ENCODE measurements at places on chromosomes 3 and 15.

GRCh38 chr15:71199384-71200351, 84.4 kb downstream of the THSD4 start:
- peak; percentile 47 for DNase-seq

DNA sequence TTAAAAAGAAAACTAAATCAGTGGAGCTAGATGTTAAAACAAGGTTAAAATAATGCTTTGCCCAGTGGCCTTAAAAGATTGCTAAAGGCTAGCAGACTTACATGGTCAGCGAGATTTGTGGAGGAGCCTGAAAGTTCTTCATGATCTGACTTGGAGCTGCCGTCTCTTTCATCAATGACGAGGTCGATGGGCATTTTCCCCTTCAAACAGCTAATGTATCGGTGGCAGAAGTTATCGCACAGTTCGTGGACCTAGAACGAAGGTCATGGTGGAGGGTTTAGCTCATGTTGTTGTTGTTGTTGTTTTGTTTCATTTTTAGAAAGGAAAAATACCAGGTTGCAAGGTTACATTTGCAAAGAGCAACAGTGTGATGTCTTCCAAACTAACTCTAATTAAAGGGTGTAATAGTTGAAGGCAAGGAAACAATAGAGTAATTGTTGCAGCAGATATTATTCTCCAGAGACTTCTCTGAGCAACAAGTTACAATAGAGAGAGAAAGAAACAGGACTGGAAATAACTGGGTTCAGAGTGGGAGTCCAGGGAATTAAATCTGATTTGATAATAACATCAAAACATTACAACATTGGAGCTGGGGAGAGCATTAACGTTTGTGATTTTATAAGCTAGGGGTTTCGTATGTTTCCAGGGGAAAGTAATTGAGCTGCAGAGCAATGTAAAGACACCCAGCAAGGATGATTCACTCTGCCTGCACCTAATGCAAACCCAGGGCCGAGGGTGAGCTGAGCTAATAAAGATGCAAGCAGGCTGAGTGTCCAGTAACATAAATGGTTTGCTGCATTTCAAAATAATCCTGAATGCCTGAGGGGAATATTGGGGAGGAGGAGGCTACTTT, 6.6 kb downstream of the MEIS2 start:
- DNase-seq: peak; percentile 56

- no peak for DNase-seq
Observed at GRCh38 chr3:87491843-87492242, 215.5 kb upstream of the POU1F1 start.

GRCh38 chr3:137765310-137766033, 1.4 kb downstream of the SOX14 start:
- DNase-seq: no peak

DNA sequence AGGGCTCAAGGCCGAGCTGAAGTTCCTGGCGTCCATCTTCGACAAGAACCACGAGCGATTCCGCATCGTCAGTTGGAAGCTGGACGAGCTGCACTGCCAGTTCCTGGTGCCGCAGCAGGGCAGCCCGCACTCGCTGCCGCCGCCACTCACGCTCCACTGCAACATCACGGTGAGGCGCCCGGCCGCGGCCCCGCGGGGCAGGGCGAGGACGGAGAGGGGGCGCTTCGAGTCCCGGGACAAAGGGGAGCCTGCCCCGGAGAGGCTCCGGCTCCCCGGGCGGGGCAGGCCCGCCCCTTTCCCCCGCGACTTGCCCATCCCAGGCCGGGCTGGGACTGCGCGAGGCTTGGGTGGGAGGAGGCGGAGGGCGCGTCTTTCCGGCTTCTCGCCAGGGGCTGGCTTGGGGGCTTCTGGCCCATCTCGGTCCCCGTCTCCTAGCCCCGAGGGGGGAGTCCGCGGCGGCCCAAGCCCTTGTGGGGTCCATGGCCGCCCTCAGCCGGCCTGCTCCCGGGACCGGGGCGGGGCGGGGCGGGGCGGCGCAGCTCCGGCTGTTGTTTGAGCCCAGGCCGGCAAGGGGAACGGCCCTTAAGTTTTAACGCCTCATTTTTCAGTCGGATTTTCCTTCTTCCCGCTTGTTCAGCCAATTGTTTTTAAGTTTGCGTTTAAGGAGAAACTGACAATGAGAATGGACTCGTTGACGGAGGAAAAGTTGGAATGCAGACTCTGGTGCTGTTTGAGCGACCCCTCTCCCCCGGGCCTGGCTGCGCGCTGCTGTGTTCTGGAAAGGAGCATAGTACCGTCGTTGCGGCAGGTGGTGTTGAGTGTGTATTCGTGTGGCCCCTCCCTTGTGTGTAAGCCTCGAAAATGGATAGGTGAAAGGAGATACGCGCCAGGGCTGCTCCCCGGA, 683 bp downstream of the UBE2Q2 start:
- DNase-seq: peak; percentile 59

- DNase-seq: no peak
Observed at GRCh38 chr3:35659768-35660167, 20.4 kb downstream of the ARPP21 start.

DNA sequence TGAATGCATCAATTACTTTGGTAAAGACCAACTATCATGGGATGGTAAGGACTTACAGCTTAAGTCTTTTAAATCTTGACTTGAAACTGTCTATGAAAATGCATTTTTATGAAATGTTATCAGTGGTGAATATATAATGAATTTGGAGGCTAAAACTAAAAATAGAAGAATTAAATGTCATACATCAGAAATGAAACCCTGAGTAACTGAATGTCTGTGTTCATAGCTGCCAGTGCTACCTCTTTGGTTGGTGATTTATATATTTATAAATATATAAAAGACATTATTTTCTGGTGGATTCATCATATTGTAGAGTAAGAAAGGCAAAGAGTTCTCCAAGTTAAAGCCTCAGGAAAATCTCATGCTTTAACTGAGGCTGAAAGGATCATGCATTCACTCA, 12.2 kb downstream of the SLC12A6 start:
- no peak for DNase-seq

DNA sequence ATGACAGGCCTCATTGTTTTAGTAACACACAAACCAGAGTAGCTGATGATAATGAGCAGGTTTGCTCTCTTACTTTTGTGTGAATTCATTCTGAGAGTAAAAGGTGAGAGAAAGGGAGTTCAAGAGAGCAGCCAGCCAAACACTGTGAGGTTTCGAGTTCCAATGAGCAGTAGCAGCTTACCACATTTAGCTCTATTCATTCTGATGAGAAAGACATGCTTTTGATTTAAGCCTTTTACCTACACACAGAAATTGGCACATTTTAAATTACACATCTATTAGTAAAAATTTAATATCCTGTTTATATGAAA, 28.0 kb downstream of the GLDN start:
- DNase-seq: no peak

GRCh38 chr3:186512570-186513302, 31.4 kb downstream of the CRYGS start:
- DNase-seq: no peak

GRCh38 chr15:65801229-65801805, 9.2 kb upstream of the DENND4A start:
- no peak for DNase-seq

DNA sequence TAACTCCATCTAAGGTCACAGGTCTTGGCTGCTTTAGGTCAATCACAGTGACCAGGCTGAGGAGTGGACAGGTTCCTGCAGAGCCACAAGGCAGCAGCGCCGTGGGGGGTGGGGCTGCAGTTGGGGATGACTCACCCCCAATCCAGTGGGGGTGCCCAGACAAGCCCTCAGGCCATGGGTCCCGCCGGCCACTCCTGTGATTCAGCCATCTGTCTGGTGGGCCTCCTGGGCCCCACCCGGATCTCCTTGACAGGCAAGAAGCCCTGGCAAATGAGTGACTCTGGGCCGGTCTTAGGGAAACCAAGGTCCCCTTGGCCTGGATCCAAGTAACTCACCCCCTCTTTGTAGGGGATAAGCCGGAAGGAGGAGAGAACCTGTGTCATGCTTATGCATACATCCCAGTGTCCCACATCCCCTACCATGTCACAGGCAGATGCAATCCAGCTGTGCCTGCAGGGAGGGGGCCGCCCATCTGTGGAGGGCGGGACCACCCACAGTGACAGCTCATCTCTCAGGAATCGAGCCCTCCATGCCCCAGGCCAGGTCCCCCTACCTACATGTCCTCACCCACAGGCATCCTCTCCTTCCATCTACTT, 495 bp upstream of the COL7A1 start:
- peak; percentile 97 for DNase-seq

DNA sequence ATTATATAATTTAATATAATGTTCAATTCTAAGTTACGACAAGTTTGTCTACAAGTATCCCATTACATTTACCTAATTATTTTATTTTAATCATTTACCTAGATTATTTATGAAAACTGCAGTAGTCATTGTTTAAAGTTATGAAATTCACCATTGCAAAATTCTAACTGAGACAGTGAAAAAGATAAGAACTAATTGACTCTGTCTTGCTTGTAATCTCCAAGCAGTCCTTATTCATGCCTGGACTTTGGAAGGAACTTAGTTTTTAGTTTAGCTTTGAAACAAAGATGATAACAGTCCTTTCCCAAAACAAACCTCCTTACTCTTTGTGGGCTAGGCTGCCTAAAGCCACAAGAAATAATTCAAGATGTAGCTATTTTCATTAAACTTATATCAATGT, 165.0 kb downstream of the SUCNR1 start:
- DNase-seq: no peak

GRCh38 chr3:116386168-116386567, 59.1 kb downstream of the LSAMP start:
- DNase-seq: no peak
